Stimulated activated CD4-positive, alpha-beta T cell treated with anti-CD3 and anti-CD28 coated beads, Interleukin-1b, Interleukin-23, amount 100 ng/mL, for 48 hours (primary cell): ENCODE measurements at places on chromosomes 16 and 17.

DNA sequence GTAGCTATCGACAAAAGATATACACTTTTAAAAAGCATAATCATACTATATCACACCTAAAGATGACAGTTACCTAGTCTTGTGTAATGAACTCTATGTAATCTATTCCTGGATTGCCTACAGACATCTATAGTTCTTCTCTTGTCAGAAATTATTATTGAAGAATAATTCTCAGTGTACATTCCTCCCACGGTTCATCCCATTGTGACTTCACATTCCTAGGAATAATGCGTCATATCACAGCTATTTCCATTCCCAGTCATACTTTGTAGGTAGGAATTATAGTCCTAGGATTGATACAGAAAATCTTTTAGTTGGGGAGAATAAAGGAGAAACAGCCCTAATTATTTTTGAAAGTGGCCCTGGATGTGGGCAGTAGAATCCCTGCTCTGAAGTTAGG is 44.0 kb upstream of the ABCC11 start:
- DNase-seq, result no peak

GRCh38 chr16:50878966-50879615 is 137.2 kb downstream of the CYLD start:
- no peak for DNase-seq

GRCh38 chr17:73533127-73533526 is 111.1 kb downstream of the SDK2 start:
- DNase-seq, result no peak

DNA sequence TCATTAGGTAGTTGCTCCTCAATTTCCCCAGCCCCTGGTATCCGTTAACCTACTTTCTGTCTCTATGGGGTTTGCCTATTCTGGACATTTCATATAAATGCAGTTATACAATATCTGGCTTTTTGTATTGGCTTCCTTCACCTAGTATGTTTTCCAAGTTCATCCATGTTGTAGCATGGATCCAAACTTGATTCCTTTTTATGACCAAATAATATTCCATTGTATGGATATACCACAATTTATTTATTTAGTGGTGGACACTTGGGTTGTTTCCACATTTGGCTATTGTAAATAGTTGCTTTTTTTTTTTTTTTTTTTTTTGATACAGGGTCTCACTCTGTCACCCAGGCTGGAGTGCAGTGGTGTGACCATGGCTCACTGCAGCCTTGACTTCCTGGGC is 15.9 kb downstream of the EPN2 start:
- DNase-seq, result no peak

DNA sequence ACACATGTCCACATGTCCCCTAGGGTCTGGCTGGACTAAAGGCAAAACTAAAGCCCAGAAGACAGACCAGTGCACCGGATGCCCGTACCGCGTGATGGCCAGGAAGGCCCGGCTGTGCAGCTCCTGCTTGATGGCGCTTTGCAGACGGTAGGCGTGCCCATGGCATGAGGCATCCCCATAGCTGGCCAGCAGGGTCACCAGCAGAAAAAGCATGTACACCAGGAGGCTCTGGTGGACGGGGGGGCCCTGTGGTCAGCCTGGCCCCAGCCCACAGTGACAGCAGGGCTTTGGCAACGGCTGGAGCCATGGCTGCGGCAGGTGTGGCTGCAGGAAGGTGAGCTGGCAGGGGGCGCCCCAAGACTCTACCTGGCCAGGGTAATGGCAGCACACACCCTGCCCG is 42.8 kb downstream of the PKD1 start:
- DNase-seq, result no peak

- no peak for DNase-seq
Observed at GRCh38 chr16:68792465-68793324, 50.6 kb upstream of the TANGO6 start.

DNA sequence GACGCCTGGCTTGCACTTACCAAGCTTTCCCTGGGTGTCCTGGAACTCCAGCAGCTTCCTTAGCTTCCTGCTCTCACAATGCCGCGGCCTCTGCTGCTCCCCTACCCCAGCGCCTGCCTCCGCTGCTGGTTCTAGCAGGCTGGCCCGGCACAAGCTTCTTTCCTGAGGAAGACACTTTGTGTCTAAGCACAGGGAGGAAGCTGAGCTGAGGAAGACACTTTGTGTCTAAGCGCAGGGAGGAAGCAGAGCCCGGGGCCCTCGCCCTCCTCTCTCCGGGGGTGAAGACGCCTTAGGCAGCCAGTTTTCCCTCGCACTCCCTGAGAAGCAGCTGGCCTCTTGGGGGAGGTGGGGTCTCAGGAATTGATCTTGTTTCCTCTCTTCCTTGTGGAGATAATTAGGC is 64.9 kb downstream of the PLD6 start:
- DNase-seq, result no peak

GRCh38 chr16:43294-43693 is 10.1 kb downstream of the POLR3K start:
- no peak for DNase-seq

DNA sequence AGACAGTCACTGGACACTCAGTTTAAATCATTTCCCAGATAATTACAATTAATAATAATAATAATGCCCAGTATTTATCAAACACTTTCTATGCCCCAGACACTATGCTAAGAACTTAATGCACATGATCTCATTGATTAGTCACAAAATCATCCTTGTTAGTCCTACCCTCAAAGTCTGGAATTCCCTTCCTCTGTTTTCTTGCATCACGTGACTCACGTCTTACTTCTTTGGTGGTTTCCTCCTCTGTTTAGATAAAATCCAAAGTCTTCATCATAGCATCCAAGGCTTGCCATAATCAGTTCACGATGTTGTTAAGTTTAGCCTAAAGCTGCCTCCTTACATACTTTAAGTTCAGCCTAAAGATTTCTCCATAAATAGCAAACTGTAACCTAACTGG is 471.9 kb downstream of the PMP22 start:
- no peak for DNase-seq

- no peak for DNase-seq
Observed at GRCh38 chr17:3553419-3554401, 3.9 kb downstream of the TRPV3 start.

DNA sequence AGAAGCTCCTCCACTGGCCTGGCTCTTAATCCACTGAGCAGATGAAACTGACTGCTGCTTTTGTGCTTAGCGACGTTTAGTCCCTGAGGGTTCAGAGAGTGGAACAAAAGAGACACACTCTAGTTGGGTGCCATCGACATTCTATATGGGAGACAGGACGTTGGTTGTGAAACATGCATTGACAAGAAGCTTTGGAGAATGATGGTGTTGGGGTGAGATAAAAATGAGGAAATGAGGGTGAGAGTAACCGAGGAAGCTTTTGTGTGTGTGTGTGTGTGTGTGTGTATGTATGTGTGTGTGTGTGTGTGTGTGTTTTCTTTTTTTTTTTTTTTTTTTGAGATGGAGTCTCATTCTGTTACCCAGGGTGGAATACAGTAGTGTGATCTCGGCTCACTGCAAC is 89.5 kb downstream of the ABCC1 start:
- DNase-seq, result no peak

DNA sequence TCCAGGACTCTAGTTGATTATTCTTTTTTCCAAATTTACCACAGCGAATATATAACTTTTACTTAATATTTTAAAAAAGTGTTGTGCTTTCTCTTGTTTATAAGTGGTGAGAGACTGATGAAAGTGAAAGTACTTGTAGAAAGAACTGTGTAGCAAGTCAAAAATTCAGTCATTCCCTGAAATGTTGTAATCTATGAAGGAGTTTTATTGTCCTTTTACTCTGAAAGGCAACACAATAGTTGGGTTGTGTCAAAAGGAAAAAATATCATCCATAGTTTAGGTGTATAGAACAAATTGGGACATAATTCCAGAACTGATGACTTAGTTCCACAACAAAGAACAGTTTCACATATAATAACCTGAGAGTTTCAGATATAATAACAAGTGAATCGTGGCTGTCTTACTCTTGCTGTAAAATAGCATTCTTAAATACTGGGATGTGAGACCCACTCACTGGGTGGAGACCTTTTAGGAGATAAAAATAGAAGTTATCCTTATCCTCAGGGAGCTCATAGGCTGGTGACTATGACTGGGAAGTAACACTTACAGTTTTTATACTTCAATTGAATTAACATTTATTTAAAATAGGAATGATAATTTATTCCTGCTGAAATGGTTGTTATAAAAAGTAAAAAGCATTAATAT is 20.6 kb downstream of the CYB5B start:
- DNase-seq, result no peak

DNA sequence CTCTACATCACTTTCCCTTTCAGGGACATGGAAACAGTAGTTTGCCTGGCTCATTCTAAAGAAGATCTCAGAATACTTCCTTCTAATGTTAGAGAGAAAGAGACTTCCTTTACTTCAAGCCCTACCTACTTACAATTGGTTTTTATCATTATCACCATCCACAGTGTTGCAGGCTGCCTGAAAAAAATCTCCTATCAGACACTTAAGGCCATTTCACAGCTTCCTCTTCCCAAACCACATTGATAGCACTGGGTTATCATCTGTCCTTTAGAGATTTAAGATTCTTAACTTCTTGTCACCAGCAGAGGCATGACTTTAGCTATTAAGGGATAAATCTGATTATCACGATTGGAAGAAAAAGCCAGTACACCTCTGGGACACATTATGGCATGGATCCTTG is 178.5 kb upstream of the TBX2 start:
- DNase-seq, result no peak

DNA sequence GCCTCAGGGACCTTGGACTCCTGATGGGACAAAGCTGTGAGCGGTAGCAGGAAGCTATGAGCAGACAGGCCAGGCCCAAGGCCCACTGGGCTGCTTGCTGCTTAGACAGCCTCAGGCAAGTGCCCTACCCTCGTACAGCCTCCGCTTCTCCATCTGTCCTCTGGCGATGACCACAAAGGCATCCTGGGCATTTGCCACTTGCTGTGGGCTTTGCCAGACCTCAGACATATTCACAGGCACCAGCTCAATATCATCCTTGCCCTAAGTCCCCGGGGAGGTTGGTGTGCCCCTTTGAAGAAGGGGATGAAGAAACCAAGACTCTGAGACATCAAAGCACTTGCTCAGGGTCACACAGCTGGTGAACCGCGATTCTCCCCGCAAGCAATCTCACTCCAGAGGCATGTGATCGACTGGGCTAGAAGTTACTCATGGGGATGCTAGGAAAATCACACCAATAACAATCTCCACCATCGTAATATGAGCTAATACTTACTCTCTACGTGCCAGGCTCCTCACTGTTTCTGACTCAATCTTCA is 21.7 kb downstream of the PPL start:
- DNase-seq, result no peak

DNA sequence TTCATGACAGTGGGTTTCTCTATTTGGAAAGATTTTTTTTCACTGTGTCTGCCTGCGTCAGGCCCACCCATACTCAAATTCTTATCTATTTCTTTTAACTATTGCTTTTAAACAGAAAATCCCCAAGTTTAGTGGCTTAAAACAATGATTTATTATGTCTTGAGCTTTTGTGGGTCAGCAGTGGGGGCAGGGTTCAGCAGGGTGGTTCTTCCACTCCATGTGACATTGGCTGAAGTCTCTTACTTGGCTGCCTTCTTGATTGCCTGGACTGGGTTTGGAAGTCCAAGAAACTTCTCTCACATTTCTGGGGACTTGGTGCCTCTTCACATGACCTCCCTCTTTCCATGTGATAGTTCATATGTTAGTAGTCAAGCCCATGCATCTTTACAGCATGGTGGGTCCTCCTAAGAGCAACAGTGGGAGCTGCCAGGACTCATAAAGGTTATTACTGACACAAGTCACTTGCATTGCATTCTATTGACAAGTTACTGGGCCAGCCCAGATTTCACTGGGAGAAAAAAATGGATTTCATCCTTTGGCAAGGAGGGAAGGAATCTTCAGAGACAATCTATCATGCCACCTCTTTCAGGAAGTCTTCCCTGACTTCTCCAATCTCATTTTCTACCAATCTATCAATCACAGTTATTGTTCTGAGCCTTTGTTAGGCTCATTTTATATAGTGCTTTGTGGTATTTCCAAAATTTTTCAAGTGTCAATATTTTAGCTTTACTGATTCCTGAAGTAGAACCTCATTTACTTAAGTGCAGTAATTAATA is 436.1 kb downstream of the XYLT1 start:
- no peak for DNase-seq

- DNase-seq, result no peak
Observed at GRCh38 chr17:50692448-50693035, 15.2 kb downstream of the ANKRD40 start.

GRCh38 chr17:19254651-19255050 is 17.5 kb downstream of the EPN2 start:
- no peak for DNase-seq

- no peak for DNase-seq
Observed at GRCh38 chr16:77816293-77816692, 27.9 kb downstream of the VAT1L start.
